ENCODE measurements at places on chromosomes 2 and 18. TPM values are rescaled to one million over a fixed set of nuclear protein-coding genes. Genes with fewer than 3 reads are reported as not detected.

DNA sequence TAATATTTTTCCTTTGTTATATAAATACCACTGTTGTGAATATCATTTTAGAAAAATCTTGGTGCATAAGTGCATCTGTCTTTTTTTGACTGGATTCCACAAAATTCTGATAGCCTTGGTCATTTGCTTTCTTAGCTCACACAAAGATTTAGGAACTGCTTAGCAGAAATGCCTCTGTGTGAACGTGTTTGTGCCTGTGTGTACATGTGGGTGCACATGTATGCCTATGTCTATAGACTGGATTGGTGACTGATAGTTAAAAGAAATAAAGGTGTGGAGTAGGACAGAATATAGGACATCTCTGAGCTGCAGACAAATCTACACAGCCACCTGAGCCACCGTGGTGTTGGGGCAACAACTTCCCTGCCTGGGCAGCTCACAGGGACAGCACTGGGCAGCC, 93.8 kb downstream of the TSN start:
- DNase-seq = no peak

Gene SULT1C4
- total RNA-seq = 4.5 TPM

DNA sequence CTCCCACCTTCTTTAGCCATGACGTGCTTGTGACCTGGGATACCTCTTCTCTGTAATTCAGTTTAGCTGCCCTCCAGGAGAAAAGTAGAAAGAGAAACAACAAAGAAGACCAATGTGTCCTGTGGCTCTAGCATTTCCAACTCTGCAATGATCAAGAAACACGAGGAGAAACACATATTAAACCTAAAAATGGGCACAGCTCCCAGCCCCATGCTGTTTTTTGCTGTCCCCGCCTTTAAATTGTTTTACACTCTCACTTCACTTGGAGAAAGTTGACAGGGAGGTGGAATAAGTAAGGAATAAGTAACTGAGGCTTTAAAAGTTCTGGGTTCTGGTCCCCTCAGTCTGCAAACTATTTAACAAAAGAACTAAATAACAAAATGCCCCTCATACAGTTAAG, 390.6 kb downstream of the TNS1 start:
- no peak for DNase-seq

DNA sequence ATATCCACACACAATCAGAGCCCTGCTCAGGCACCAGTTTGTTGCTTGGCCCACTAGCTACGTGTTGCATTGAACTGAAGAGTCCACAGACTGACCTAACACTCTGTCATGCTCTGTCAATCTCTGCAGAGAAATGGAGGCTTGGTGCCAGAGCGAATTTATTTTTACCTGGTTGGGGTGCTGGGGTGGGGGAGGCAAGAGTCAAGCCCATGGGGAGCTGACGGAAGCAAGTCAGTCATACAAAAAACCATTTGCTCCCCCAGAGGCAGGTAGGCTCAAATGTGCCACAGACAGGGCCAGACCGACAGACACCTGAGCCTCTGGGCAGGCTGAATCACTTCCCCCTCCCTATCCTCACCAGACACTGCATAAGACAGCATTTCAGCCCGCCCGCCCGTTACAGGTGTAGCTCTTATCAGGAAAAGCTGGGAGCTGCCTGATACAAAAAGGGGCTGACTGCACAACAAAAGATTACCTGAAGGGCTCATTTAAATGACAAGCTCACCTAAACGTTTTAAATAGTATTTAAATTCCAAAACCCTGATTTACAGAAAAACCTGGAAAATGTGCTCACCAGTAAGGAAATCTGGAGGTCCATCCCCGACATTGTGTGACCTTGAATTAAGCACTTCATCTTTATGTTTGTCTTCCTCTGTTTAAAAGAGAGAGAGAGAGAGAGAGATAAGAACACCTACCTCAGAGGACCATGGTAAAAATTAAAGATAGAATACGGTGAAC, 2.1 kb upstream of the PCBP1 start:
- no peak for DNase-seq

Gene POTEJ
- total RNA-seq = not detected

DNA sequence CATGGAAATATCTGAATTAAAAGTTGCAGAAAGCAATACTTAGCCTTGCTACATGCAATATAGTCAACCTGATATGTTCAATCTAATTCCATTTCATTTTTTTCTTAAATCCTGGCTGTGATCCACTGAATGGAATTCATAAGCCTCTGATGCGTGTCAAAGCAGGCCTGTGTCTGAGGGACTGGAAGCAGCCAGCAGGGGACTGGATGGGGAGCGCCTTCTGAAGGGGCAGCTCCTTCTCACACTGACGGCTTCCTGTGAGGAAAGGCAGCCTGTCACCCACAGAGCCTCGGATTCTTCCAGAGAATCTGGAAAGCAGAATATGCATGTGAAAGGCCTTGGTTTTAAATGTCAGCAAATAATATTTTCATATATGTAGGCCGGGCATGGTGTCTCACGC, 73.5 kb downstream of the KCNF1 start:
- no peak for DNase-seq

DNA sequence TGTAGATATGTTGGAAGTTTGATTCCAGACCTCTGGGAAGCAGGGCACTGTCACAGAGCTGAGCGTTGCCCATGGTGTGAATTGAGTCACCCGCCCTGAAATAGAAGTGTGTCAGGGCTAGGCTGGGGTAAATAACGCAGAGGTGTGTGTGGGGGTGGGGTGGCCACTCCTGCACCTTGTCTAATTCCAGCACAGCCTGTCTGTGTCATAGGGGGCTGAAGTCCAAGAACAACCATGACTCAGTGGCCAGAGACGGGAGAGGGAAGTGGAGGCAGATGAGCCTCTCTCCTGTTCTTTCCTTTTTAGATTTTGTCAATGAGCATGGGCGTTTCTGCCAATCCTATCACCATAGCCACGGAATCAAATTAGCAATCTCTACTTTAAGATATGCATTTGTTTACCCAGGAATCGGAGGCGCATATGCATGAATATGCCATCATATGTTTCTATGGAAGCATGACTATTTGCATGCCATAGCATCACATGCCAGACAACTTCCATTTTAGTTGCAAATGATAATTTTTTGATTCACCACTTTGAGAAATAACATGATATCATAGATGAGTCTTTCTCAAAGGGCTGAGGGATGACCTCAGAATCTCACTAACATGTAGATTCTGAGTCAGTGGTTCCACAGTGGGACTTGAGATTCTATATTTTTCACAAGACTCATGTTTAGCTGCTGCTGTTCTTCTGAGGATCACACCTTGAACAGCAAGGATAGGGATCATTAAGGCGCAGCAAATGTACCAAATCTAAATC, 852.9 kb downstream of the DCDC2C start:
- DNase-seq = no peak

DNA sequence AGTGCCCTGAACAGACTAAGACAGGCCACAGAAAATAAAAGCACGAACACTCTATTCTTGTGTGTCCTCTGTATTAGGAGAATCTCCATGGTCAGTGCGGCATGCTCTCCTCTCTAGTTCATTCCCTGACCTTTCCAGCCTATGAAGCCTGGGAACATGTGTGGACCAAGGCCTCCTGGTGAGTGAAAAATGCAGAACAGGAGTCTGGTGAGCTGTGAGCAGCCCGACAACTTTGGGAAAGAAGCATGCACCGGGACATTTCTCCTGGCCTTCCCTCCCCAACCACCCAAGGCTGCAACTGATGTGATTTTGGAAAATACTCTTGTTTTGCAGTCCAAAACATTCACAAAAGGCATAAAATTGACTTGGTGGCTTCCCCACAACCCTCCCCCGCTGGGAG, 878.3 kb upstream of the ID2 start:
- DNase-seq = no peak

Gene SCYGR4
- not detected for total RNA-seq

DNA sequence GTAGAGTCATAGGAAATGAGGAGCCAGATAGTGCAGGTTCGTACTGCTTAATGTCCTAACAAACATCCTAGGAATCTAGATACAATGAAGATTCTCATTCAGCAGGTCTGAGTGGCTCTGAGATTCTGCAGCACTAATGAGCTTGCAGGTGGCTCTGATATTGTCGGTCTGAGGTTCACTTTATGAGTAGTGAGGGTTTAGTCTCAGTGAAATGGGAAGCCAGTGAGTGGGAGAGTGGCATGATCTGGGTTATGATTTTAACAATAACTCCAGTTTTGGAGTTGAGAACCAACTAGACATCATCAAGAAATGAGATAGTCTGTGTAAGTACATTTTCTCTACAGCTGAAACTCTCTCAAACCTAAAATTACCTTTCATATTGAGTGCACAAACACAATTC, 166.8 kb upstream of the SP5 start:
- no peak for DNase-seq

Data from frontal cortex (tissue), 4 donors.